ENCODE measurements at places on chromosomes 16 and 17.
A peak's percentile ranks its signal among the peaks of the same experiment; 100 is the strongest.

GRCh38 chr17:41975099-41976083, 8.8 kb downstream of the CNP start:
- DNase-seq: no peak

- DNase-seq: no peak
Measured at GRCh38 chr16:70540994-70541393, 17.4 kb downstream of the SF3B3 start.

- DNase-seq: no peak
Measured at GRCh38 chr16:15973421-15973820, 24.0 kb downstream of the ABCC1 start.

DNA sequence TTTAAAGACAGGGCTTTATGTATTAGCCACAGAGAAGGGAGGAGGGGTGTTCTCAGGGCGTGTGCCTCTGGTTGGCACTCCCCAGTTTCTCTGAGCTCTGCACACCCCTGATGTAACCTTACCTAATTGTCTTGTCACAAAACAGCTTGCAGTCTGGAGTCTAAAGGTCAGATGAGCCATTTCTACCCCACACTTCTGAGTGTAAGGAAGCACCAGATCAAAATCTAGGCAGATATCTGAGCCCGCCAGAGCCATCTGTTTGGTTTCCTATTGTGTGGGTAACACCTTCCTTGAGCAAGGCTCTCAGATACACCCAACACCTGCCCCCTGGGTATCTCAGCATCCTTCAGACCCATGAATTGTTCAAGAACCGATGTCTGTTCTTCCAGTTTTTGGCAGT, 15.5 kb downstream of the CDH1 start:
- DNase-seq: no peak

GRCh38 chr17:56793531-56793930, 40.2 kb downstream of the C17orf67 start:
- no peak for DNase-seq

DNA sequence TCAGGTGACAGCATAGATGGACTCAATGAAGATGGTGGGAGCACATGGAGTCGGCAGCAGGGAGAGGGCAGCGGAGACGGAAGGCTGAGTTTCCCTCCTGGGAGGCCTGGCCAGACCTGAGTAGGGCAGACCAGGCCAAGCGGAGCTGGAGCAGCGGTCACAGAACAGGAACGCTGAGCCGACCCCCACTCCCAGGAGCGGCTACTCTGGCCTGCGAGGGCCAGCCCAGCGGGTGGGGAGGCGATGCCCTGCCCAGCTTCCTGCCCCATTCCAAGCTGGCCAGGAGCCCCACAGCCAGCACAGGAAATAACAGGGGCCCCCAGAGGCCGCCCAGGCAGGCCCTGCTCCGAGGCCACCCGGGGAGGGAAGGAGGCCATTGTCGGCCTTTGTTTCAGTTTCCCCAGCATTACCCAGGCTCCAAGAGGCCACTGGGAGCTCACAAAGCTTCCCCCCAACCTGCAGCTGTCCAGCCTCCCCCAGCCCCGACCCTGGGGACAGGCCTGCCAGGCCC, 79.8 kb downstream of the ZNF423 start:
- DNase-seq: no peak

DNA sequence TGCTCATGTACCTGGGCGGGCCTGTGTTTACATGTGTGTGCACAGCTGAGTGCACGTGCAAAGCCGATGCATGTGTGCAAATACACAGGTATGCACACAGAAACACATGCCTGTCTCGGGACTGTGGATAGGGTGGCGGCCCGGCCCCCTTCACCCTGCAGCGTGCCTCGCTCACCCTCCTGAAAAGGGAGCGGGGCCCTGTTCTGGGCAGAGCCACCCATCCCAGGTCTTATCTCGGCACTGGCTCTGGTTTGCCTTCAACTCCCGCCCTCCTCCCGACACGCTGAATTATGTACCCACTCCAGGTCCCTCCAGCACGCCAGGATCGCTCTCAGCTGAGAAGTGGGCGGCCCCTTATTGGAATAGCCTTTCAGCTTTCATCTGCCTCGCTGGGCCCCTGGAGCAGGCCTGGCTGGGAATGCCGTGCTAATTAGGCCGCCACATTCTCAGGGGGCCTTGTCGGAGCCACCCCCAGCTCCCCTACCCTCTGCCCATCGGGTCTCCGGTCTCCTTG, 77.8 kb downstream of the RTN4RL1 start:
- no peak for DNase-seq

GRCh38 chr16:58236831-58237230, 38.9 kb upstream of the CSNK2A2 start:
- DNase-seq: no peak

- no peak for DNase-seq
Measured at GRCh38 chr17:80861892-80862291, 129.7 kb upstream of the CHMP6 start.

- no peak for DNase-seq
Measured at GRCh38 chr17:13616031-13616430, 14.3 kb upstream of the HS3ST3A1 start.

DNA sequence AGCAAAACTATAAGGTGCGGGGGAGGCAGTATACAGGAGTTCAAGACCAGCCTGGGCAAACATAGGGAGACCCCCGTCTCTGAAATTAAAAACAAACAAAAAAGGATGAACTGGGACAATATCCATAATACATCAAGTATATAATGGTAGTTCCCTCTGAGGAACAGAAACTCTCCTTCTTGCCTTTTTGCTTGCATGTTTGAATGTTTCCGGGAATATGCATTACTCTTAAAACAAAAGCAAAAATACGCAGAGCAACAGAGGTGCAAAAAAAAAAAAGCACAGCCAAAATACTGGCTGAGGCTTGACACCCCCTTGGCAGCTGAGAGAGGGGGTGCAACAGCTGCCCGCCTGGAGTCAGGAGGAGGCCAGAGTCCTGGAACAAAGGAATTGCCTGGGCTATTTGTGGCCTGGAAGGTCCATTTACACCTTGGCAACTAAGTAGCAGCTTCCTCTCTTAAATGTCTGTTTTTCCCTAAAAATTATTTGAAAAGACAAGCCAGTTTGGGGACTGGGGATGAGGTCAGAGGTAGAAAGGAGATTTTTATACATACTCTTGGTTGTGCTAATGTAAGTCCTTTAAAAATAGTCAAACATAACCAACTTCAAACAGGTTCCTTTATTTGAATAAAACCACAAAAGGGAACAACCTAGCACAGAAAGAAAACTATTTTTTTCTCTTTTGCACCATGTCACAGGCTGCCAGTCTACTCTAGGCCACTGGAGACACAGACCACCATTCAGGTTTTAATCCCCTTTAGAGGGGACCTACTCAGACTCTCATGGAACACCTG, 19.5 kb downstream of the USP7 start:
- DNase-seq: no peak

GRCh38 chr17:15392326-15392741, 50.9 kb upstream of the TEKT3 start:
- no peak for DNase-seq

DNA sequence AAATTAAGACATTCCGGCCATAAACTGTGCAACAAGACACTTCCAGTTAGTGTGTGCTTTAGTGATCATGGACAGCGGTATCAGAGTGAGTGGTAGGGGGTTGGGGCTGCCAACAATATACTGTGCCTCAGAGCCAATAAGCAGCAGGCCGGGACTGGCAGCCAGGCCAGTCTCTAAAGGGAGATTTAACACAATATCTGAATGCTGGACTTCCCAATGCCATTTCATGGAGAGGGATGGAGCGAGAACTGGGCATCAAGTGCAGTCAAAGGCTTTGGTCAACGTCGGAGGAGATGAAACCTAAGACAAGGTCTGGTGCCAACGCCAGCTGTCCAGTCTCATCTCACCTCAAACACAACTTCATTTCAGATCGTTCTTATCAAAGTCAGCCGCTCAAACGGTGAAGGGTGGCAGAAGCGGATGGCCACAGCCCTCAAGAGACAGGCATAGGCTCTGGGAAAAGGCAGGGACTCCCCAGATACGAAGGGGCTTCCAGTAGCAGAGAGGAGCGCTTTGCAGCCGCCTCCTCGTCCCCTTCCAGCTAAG, 935 bp downstream of the USP32 start:
- DNase-seq: no peak

DNA sequence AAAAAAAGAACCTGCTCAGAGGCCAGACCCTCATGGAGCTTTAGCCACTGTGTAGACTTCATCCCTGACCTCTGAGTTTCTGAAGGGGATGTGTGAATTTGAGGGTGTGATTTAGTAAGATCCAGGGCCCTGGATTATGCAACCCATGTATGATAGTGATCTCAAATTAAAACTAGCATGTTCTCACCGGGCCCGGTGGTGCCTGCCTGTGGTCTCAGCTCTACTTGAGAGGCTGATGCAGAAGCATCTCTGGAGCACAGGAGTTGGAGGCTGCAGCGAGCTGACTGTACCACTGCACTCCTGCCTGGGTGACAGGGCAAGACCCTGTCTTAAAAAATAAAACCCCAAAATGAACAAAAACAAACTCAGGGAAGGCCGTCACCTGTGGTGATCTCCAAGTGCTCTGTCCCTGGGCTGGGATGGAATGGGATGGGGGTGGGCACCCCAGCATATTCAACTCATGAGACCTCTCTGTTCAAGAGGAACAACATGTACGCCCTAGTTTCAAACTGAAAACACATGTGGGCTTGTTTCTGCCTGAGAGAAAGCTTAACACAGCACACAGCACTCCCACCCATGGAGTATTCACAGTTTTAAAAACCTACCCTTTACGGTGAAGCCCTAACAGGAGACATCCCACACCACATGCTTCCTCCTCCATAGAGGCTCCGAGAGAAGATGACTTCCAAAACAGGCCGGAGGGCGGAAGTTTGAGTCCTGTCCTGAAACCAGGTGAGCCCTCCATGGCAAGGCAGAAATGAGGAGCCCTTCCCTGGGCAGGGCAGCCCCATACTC, 30.1 kb downstream of the GNPTG start:
- DNase-seq: no peak

- no peak for DNase-seq
Measured at GRCh38 chr16:87185308-87185707, 131.9 kb downstream of the C16orf95 start.

DNA sequence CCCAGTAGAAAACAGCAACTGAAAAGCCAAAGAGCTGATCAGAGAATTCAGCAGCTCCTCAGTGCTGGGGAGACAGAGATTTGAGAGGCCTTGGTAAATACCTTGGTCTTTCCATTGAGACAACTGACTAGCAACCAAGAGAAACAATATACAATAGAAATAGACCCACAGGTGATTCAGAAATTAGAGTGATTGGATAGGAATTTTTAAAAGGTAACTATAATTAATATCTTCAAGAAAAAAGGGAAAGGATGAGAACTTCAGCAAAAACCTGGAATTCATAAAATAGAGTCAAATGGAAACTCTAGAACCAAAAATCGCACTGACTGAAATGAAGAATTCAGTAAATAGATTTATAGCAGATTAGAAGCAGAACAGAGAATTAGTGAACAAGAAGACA, 32.5 kb upstream of the ITGAX start:
- DNase-seq: no peak

GRCh38 chr17:80746262-80746935, 201.8 kb downstream of the RPTOR start:
- DNase-seq: no peak

GRCh38 chr17:74569020-74570003, 2.0 kb upstream of the CD300H start:
- peak; percentile 97 for DNase-seq

- DNase-seq: no peak
Measured at GRCh38 chr16:1527836-1528811, 5.3 kb upstream of the TMEM204 start.

DNA sequence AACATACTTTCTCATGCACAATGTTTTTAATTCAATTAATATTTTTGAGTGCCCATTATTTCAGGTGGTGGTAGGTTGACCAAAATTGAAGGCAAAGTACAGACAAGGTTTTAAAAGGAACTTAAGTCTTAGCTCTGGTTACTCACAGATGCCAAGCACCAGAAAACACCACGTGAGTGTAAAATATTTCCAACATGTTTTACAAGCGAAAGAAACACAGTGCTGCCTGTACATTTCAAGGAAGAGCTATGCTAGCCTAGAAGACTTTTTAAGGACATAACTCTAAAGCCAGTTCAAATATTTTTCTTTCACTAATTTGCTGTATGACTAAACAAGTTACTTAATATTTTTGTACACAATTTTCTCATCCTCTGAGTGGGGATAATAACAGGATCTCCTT, 736.4 kb upstream of the GOT2 start:
- DNase-seq: no peak

DNA sequence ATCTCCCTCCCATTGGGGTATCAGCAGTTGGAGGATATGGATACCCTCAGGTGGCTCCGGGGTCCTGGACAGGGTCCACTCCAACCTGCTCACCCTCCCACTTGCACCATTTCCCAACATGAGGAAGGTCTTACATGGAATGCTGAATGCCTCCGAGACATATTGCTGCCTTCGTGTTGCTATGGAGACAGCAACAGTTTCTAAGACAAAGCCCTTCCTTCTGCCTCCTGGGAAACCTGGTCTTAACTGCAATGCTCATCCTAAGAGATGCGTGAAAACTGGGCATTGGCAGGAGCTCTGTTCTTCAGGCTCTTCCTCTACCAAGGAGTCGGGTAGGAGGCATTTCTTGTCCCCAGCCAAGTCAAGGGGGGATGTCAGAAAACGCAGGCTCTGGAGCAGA, 45.2 kb downstream of the ST3GAL2 start:
- no peak for DNase-seq

GRCh38 chr16:78368121-78369102, 269.0 kb downstream of the WWOX start:
- DNase-seq: no peak
